ENCODE measurements at places on chromosomes 1 and 21. TPM values are rescaled to one million over a fixed set of nuclear protein-coding genes. Genes with fewer than 3 reads are reported as not detected.

GRCh38 chr1:180123463-180123936 is 31.2 kb upstream of the QSOX1 start:
- no peak for DNase-seq

DNA sequence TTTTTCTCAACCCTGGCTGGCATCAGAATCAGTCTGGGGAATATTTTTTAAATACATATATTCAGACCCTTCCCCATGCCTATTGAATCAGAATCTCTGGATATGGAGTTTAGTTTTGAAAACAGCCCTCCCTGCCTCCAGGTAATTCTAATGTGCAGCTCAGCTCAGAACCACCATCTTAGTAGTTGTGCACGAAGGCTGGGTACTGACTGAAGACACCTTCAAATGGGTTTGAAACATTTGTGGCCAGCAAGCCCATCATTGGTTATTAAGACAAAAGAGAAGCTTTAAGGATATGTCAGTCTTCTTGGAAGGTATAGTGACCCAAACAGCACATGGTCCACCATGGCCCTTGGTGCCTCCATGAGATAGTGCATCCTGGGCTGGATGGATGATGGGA is 7.1 kb downstream of the LRRC8D start:
- no peak for DNase-seq

- DNase-seq = no peak
These were observed 18.4 kb upstream of the RCAN3 start for GRCh38 chr1:24484199-24484598.

The IBA57 gene
- total RNA-seq = 4.5 TPM

The ZBTB8A gene
- total RNA-seq = 0.20 TPM

The EFCAB7 gene
- total RNA-seq = 6.8 TPM

All from activated CD4-positive, alpha-beta memory T cell treated with anti-CD3 and anti-CD28 coated beads, Interleukin-2, amount 10 ng/mL, durations not matched to agents 7 days and 5 days (primary cell).